ENCODE measurements at places on chromosomes 6 and 20.

- no peak for DNase-seq
These were observed 118.7 kb downstream of the NFATC2 start for GRCh38 chr20:51423810-51424209.

DNA sequence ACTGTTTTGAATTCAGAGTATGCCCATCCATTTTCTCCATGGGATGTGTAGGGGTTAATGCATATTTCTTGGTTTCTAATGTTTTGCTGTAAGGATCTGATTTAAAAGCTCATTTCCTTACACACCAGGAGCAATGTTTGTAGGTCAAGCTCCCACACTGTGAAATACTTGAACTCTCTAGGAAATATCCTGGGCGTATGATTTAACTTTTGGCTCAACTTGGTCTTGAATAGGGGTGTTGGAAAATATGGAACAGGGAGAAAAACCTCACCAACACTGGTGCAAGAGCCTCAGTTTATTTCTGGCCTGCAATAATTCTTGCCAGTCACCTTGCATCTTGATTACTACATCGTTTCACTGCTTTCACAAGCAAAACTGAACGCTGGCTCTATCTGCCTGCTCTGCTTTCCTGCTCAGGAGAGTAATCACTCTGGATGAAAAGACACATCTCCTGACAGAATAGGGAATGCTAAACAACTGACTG is 25.1 kb upstream of the RFPL4B start:
- no peak for DNase-seq

DNA sequence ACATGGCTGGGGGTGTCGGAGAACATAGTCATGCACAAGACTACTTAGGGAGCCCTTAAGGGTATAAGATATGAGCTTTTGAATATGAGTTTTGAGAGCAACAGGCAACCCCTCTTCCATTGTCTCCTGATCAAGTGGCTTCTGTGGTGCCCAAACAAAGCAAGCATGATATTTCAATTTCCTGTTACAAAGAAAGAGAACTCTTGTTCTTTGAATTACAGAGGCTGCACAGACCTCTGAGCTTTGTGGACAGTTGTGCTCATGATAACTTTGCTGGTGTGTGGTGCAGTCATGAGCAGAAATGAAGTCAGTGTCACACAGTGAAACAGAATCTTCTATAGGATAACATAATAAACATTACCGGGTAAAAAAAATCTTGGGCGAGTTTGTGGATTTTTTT is 66.8 kb upstream of the THEMIS start:
- DNase-seq, result no peak

DNA sequence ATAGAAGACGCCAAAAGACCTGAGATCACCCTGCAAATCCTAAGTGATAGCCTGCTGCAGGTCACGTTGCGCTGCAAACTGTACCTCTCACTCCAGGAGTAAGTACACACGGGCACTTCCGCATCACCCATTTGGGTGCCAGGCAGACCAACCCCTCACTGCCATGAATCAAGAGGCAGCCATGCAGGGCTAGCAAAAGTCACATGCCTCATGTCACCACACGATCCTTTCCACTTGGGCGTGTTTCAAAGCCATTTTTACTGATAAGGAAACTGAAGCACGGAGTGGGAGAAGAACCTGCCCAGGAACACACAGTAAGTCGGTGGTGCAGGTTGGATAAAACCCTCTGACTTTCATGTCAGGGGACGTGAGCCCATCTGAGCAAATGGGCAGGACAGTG is 37.0 kb downstream of the BPIFB1 start:
- DNase-seq, result no peak

GRCh38 chr6:139600343-139600742 is 225.9 kb upstream of the CITED2 start:
- no peak for DNase-seq

- DNase-seq, result no peak
These were observed 679.5 kb downstream of the KHDRBS2 start for GRCh38 chr6:61606500-61606899.

DNA sequence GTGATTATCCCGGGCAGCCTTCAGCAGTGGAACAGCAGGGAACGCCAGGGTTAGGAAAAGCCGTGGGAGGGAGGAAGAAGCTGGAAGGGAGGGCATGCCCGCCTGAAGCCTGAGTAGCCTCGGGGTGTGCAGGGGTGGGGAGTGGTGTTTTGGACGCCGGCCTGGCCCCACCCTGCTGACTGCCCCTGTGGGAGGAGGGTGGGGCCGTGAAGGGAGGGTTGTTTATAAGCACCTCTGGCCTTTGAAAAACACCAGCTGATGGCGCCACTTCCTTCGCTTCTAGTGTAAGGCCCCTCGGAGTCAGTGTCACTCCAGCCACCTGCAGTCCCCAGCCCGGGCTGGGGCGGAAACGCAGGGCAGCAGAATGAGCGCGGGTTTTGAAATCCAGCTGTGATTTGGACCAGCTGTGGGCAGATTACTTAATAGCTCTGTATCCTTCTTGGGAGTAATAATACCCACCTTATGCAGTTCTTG is 52.8 kb upstream of the BMP6 start:
- DNase-seq, result no peak

DNA sequence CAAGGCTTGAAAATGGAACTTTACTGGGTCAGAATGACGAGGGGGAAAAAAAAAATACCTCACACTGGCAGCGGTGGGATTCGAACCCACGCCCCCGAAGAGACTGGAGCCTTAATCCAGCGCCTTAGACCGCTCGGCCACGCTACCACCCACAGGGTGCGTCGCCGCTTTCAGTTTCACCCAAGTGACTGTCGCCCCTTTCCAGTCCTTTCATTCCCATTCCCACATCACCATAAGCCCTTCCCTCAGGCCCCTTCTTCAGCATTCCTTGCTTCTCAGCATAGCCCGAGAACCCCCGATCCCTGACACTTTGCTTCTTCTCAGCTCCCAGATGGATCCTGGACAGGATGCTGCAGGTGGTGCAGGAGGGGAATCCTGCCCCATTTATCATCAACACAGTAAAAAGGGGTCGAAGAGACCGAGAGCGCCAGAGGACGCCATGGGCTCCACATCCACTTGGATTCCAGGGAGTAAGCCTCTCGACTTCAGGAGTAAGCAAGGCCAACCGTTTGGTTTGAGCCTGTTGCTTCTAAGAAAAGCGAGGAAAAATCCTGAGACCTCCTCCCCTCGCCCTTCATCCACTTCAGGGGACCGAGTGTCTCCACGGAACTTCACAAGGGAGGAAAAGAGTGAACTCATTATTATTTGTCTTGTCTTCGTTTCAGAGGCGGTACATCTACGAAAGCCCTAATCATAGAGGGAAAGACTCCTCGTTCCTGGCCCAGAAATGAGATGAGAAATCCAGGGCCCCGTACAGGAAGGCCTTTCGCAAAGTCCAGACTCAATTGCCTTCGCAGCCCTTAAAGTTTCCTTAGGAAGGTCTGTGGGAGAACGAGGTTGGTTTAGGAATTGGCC is 20.0 kb upstream of the TRIM27 start:
- DNase-seq, result no peak

DNA sequence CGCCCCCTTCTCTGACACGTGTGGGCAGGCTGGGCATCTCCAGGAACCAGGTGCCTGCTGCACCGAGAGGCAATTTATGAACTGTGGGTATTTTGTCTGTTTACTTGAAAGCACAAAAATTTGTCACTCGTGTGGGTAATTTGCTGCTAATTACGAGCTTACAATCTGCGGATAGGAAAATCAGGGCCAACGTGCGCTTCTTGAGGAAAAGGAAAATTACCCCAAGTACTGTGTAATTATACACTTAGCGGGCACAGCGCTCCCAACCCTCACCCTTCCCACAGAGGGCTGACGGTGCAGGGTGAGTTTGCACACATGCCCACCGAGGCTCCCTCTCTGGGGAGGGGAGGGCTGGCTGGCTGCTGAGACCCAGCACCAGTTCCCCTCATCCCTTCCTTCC is 25.3 kb upstream of the MDGA1 start:
- no peak for DNase-seq

GRCh38 chr6:5241252-5241651 is 19.5 kb downstream of the LYRM4 start:
- no peak for DNase-seq

DNA sequence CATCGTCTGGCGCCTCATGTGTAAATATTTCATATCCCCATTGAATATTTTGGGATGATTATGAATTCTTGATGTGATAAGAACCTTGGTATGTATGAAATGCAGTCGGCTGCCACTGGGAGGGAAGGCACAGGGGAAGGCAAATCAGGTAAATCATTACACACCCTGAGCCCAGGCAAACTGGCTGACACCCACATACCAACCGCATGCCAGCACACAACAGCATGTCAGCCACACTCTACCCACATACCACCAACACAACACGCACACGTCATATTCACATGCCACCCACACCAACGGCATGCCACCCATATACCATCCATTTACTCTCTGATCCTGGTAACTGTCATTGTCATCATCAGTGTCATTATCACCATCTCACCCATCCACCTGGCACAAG is 28.3 kb upstream of the MDGA1 start:
- no peak for DNase-seq

DNA sequence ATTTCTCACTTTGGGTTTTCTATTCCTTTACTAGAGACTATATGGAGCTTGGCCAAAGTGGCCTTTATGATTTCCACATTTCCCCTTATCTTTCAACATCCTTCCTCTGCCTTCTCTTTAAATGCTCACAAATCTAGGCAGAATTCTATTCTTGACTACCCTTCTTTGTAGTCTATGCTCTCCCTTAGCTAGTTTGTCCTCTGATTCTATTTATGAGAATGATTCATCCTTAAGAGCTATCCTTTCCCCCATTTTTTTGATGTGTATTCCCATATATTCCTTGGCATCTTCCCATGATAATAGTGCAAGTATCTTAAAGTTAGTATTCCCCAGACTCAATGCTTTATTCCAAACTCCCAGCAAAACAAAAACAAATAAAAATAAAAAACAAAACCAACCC is 53.1 kb downstream of the IL20RA start:
- DNase-seq, result no peak

DNA sequence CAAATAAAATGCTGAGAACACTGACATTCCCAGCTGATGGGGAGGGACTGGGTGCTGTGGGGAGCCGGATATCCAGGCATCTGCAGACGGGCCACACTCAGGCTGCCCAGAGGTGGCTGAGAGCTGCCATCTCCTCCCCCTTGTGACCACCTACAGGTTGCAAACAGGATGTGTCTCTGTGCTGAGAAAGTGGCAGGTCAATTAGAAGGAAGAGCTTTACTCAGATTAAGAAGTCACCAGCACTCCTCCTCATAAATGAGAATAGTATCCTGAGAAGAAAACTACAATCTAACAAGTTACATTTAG is 63.0 kb downstream of the HUS1B start:
- no peak for DNase-seq

DNA sequence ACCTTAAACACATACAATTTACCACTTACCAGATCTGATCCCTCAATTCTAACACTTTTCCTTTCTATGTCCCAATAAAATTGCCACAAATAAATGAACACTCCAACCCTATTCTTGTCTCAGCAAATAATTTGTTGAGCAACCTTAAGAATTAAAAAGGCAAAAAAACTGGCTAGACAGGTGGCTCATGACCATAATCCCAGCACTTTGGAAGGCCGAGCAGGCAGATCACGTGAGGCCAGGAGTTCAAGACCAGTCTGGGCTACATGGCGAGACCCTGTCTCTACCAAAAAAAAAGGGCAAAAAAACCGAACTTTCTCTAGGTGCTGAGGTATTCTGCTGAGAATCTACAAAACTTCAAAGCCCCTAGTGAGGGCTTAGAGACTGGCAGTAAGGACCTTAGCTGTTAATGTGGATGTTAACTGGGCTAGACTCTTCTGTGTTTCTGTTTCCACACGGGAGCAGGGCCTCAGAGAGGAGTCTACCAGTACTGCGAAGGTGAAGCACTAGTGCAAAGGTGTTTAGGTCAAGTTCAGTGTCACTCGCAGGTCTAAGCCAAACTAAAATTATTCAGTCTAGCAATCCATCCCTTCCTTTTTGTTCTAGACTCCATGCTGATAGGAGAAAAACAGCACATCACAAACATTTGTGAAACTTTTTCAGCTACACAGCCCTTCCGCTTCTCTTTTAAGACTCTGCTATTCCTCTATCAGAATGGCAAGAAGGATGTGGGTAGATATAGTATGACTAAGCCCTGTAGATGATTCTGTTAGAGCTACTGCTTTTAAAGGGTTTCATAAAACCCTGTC is 2.6 kb downstream of the FASTKD5 start:
- no peak for DNase-seq

DNA sequence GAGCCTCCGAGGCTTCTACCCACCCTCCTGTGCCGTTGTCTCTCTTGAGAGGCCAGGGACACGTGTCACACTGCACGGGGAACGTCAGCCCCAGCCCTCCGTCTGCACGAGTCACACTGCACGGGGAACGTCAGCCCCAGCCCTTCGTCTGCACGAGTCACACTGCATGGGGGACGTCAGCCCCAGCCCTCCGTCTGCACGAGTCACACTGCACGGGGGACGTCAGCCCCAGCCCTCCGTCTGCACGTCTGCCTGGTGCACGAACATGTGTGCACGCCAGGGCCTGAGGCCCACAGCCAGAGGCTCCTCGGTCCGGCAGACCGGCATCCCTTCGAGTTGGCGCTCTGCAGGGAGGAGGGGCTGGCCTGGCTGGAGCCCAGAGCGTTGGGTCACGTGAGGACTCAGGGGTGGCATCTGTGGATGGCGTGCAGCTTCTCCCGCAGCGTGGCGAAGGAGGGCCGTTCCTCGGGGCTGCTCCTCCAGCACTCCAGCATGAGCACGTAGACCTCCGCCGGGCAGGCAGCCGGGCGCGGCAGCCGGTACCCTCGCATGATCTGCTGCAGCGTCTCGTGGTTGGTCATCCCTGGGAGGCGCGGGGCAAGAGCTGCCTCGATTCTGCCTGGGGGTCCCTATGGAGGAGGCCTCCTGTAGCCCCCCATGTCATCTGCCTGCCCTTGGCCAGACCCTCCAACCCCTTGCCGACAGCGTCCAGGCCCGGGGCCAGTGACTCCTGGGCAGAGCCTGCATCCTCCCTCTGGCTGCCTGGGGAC is 3.4 kb upstream of the PTK6 start:
- DNase-seq, result no peak

- no peak for DNase-seq
These were observed 22.5 kb upstream of the ADRM1 start for GRCh38 chr20:62280303-62280702.

GRCh38 chr6:164230259-164230658 is 815.7 kb downstream of the QKI start:
- no peak for DNase-seq

DNA sequence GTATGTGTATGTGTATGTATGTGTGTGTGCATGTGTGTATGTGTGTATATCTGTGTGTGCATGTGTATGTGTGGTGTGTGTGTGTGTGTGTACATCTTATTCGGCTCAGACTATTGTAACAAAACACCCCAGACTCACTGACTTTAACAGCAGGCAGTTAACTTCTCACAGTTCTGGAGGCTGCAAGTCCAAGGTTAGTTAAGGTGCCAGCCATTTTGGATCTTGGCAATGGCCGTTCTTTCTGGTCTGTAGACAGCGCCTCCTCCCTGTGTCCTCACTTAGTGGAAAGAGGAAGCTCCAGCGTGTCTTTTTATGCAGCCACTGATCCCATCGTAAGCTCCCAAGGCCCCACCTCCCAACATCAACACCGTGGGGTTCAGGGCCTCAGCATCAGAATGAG is 128.3 kb upstream of the THBS2 start:
- DNase-seq, result no peak

- no peak for DNase-seq
These were observed 895.2 kb upstream of the CITED2 start for GRCh38 chr6:140269591-140270165.

Data from T-helper 22 cell (primary cell).